Renal cortical epithelial cell (primary cell): ENCODE measurements at places on chromosomes 7 and 10.

GRCh38 chr7:148918058-148918596, 34.0 kb upstream of the EZH2 start:
- DNase-seq = no peak

GRCh38 chr7:52897713-52898112, 137.7 kb upstream of the POM121L12 start:
- no peak for DNase-seq

DNA sequence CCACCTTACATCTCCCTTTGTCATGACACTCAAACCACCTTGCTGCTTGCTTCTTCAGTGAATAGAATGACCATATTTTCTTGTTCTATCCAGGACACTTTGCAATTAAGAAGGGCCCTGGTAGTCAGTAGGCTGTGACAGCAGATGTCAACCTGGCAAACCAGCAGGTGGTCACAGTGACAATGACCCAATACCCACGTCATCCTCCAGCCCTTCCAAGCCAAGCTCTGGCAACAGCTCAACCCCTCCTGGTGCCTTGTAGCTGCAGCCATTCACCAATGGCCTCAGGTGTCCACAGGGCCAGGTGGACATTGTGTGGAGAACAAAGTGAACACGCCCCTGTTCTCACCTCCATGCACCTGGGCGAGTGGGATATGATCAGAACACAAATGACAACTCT, 87.6 kb upstream of the MACROH2A2 start:
- DNase-seq = no peak

GRCh38 chr7:159141660-159142059, 3.0 kb downstream of the VIPR2 start:
- DNase-seq = no peak

- DNase-seq = no peak
Observed at GRCh38 chr10:106044503-106044902, 1120.0 kb downstream of the SORCS1 start.

GRCh38 chr7:5139998-5140397, 50.0 kb upstream of the WIPI2 start:
- no peak for DNase-seq

- no peak for DNase-seq
Observed at GRCh38 chr10:69835875-69836730, 34.4 kb downstream of the COL13A1 start.

- DNase-seq = no peak
Observed at GRCh38 chr10:51077507-51077906, 3.2 kb downstream of the PRKG1 start.

- no peak for DNase-seq
Observed at GRCh38 chr7:71144963-71145362, 13.0 kb downstream of the GALNT17 start.
